ENCODE measurements at places on chromosomes 1 and 21.

DNA sequence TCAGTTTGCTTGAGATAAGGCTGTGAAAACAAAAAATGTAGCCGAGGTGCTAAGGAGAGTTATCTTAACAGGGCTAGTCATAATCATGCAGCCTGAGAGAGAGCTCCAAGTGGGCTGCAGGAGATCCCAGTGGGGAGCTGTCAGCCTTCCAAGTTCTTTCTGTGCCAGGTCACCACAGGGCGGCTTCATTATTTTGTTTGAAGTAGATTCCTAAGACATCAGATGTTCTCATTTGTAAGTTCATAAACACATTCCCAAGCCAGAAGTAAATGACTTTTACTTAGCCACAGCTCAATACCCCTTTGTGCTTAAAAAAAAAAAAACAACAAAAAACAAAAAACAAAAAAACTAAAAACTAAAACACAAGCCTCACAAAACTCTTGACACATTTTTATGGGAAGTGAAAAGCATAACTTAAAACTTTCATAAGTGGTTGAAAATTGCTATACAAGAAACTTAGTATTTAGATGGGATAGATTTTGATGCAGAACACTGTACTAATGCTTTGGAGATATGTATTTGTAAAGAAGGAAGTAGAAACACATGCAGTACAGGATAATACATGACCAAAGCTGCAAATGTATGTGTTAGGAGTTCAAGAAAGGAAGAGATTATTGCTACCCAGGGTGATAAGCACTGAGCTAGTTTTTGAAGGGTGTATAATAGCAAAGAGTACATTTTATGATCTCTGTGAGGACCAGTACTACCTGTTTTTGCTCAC is 8.6 kb downstream of the CDC14A start:
- DNase-seq = no peak

DNA sequence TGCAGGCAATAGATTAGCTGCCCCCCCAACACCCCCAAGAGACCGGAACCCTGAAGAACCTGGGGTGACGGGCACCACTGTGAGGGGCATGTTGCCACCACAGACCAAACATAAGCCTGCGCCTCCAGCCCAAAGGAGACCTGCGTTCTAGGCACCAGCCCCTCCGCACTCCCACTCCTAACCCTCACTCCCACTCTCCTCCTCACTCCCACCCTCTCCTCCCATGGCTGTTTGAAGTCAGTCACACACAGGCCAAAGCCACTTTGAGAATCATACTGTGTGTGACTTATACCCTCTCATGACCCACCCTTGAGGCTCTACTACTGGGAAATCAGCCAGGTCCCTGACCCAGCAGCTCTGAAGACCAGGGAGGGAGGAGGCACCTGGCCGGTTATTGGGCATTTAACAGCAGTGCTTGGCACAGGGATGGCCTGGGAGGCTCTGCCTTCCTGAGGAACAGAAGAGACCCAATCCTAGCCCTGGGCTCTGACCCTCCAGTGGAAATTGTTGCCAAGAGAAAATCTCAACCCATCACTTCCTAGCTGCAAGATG is 43.5 kb downstream of the FBXO2 start:
- DNase-seq = no peak

DNA sequence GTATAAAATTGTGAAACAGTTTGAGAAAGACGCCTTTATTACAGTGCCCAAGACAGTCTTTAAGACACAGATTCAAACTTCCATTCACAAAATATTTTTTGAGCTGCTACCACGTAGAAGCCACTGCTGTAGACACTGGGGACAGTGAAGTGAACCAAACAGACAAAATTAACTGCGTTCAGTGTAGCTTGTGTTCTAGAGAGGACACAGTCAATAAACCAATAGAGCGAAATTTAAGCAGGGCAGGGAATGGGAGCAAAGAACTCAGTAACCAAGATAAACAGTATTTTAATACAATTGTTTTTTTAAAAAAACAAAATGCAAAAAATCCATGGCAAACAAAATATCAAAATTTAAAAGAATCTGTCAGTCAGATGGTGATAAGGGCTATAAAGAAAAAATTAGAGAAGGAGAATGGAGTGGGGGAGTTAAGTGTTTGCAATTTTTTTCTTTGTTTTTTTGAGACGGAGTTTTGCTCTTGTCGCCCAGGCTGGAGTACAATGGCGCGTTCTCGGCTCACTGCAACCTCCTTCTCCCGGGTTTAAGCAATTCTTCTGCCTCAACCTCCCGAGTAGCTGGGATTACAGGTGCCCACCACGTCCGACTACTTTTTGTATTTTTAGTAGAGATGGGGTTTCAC is 719 bp upstream of the PARS2 start:
- no peak for DNase-seq

DNA sequence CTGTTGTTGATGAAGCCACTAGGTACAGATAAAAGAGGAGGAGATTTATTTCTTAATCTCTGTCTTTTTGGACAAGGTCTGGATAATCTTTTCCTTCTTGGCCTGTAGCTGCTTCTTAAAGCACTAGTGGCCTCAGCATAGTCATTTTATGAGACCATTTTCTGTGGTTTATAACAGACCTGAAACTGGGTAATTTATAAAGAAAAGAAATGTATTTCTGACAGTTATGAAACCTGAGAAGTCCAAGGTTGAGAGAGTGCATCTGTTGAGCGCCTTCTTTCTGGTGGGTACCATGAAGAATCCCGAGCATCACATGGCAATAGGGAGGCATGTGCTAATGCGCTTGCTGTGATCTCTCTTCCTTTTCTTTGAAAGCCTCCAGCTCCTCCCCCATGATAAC is 36.7 kb upstream of the PDC start:
- DNase-seq = no peak

DNA sequence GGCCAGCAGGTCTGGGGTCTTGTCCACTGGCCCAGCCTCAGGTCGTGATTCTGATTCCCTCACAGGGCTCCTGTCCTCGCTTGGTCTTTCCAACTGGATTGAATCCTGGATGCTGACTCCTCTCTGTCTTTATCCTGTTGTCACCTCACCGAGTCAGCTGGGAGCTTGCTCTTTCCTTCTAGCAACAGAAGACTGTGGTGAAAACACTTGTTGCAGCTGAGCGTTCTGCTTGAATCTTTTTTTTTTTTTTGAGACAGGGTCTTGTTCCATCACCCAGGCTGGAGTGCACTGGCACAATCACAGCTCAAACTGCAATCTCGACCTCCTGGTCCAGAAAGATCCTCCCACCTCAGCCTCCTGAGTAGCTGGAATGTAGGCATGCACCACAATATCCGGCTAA is 8.0 kb upstream of the WNT4 start:
- DNase-seq = no peak

- DNase-seq = no peak
These were observed 69.2 kb downstream of the SH3GLB1 start for GRCh38 chr1:86773341-86774288.

- no peak for DNase-seq
These were observed 60.3 kb downstream of the UBE2T start for GRCh38 chr1:202281316-202282024.

- no peak for DNase-seq
These were observed 4.8 kb downstream of the ATP6V1G3 start for GRCh38 chr1:198535631-198536030.

DNA sequence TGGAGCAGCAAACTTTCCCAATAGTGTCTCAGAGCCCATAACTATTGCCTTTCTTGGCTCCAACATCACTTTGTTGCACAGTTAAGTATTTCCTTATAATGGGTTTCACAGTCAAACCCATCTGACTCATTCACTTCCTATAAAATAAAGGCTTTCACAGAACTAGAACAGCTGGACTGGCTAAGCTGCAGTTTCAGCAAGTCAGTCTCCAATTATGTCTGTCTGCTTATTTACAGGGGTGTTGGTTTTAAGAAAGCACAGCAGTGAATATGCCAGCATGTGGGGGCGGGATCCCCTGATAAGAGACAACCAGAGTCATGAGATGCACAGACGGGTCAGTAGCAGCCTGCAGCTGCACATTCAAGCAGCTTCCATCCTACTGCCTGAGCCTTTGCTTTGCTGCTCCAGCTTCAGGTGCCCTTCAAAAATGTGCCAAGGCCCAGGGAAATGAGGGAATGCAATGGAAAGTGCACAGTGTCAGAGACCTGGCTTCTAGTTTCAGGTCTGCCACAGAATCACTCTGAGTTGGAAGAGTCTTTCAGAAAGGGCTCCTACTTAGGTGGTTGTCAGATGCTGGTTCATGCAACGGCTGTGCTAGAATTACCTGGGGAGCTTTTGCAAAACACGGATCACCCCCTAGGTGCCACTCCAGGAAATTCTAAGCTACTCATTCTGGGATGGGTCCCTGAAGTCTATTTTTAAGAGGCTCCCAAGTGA is 24.8 kb downstream of the RNF19B start:
- no peak for DNase-seq

DNA sequence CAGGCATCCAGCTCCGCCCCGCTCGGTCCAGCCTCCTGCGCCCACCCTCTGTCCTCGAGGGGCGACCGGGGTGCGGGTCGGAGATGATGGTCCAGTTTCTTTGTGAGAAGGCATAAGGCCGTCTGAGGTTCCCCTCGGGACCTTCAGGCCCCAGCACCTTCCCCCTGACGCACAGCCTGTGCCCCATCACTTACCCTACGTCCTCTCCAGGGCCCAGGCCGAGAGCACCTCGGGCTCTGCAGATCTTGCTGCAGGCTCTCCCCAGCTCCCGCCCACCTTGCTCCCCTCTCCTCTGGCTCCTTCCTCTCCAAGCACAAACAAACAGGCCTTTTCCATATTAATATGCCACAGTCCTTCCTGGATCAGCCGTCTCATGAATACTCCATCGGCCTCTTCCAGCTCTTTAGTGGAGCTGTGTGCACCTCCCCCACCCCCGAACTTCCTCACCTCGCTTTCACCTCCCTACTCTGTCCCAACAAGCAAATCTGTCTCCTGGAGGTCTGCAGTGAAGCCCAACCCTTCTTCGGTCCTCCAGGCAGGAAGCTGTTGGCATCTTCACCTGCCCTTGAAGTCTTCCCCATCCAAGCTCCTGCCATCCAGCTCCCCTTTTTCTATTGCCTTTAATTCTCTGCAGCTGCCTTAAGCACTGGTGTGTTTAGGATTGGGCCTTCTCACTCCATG is 448 bp upstream of the COL9A2 start:
- DNase-seq = no peak

GRCh38 chr1:179287946-179288345 is 5.7 kb upstream of the SOAT1 start:
- no peak for DNase-seq

- no peak for DNase-seq
These were observed 13.8 kb upstream of the SAMD11 start for GRCh38 chr1:909861-910310.

DNA sequence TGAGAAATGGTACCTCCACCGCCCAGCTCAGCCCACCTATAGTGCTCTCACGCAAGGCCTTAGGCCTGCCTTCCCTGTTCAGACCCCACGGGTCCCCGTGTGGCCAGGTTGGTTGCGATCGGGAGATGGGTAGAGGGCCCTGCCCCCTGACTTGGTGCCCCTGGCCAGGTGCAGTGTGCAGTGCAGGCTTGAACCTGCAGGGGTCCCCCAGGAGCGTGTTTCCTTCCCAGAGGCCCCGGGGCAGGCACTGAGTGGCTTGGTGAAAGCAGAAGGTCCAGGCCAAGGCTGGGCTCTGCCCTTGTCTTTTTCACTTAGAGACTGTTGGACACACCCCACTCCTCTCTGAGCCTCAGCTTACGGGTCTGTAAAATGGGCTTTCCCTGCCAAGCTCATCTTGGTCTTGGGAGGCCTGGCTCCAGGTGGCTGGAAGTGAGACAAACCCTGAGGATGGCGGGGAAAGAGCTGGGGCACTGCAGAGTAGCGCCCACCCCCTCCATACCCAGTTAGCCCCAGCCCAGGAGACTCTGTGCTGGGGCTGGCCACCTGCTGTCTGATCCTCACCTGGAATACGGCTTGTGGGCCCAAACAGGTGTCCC is 9.3 kb upstream of the HES5 start:
- peak; percentile 39 for DNase-seq

Measured in CD4-positive, alpha-beta T cell treated with Interleukin-12 subunit alpha and Interleukin-12 subunit beta, for 1 hour (primary cell).